ENCODE measurements at places on chromosomes 6 and 20.

- no peak for DNase-seq
These were observed 97.2 kb downstream of the KIF16B start for GRCh38 chr20:16476032-16476431.

DNA sequence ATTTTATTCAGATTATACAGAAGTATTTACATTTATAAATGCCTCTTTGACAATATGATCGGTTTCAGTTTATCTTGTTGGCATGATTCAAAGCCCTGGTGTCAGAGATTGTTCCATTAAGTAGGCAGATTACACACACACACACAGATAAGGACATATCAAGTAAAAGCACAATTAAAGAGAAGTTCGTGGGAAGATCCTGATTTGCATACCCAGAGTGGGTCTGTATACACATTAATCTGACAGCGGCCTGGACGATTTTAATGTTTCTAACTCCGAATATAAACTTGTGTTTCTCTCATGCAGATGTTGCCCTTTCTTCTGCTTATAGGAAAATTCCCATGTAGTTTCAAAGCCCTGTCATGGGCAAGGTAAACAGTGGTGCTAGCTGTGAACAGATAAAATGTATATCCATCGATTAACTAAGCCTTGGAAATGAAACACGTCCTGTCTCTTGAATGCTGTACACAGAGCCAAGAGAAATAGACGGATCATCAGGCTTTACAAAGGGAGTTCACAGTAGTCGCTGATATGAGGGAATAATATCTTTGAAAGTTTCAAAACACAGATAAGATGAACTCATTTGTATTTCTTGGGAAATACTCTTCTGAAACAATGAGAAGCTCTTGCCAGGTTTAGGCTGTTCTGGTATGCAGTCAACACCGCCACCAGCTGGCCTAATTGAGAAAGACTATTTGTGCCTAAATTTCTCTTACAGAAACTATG, 108.2 kb upstream of the GMDS start:
- peak; percentile 43 for DNase-seq

GRCh38 chr6:21559238-21559637, 34.3 kb upstream of the SOX4 start:
- DNase-seq = no peak

- DNase-seq = no peak
These were observed 38.0 kb downstream of the RCAN2 start for GRCh38 chr6:46453216-46453615.

DNA sequence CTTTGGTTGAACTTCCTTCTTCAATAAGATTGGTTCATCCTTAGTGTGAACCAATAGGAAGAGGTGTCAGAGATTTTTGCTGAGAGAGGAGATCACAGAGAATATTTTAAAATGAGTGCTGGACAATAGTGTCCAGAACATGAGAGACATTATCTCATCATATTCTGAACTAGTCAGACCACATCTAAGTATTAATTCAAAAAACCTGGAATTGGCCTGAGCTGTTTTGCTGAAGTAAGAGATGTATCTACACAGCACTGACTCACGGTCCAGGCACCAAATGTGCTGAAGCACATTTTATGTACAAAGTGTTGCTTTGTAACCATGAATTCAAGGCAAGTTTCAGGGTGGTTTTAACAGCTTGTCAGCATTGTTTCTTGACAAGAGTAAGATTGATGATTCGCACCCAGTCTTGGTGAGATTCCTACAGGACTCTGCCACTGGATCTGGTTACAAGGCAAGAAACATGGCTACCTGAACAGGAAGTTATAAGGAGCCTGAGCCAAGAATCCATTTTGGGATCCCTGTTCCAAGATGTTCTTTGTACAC, 178.2 kb upstream of the HEY2 start:
- DNase-seq = no peak

Measured in CD4-positive, alpha-beta T cell (primary cell).